ENCODE measurements at places on chromosomes 16 and 17.
A peak's percentile ranks its signal among the peaks of the same experiment; 100 is the strongest.

GRCh38 chr17:71482625-71483024 lies 638.2 kb upstream of the SOX9 start:
- no peak for DNase-seq

DNA sequence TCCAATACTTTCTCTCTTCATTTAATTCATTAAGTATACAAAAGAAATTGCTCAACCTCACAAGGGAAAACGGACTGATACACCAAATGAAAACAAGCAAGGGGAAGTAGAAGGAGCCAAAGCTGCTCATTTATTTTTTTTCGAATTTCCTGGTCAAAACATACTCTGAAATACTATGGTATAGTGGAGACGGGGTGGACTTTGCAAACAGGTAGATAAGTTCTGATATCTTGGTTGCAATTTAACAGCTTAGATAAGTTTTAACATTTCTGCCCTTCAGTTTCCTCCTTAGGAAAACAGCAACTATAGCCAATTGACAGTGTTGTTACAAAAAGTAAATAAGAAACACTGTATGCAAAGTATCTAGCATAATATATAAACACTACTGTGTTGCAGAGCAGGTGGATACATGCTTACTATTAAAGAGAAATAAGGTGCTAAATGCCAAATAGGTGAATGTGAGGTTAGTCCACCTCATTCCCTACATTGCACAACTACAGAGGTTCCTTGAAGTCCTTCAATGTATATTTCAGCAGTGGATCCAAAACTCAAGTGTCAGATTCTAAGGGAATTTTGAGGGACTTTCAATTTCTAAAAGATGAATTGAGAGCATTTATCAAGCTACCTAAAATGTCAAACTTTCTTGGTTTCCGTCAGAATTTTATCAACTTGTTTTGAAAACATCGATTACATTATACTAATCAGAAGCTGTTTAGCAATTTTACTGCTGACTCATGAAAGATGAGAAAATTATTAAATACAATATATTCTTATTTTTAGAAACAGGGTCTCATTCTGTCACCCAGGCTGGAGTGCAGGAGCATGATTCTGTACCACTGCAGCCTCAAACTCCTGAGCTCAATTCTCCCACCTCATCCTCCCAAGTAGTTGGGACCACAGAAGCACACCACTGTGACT lies 11.0 kb downstream of the CCDC47 start:
- no peak for DNase-seq

DNA sequence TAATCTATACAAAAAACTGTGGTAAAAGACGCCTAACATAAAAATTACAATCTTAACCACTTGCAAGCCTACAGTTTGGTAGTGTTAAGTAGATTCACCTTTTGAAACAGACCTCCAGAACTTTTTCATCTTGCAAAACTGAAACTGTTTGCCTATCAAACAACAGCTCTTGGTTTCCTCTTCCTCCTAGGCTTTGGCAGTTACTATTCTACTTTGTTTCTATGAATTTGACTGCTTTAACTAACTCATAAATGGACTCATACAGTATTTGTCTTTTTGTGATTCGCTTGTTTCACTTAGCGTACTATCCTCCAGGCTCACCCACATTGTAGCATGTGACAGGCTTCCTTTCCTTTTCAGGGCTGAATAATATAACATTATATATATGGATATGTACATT lies 97.0 kb downstream of the PRKCA start:
- DNase-seq: no peak

GRCh38 chr17:33241390-33241789 lies 51.7 kb downstream of the ASIC2 start:
- peak; percentile 18 for DNase-seq

- DNase-seq: no peak
Observed at GRCh38 chr16:50588276-50588675, 40.1 kb downstream of the NKD1 start.

GRCh38 chr16:48113471-48113870 lies 42.3 kb downstream of the ABCC12 start:
- DNase-seq: no peak

DNA sequence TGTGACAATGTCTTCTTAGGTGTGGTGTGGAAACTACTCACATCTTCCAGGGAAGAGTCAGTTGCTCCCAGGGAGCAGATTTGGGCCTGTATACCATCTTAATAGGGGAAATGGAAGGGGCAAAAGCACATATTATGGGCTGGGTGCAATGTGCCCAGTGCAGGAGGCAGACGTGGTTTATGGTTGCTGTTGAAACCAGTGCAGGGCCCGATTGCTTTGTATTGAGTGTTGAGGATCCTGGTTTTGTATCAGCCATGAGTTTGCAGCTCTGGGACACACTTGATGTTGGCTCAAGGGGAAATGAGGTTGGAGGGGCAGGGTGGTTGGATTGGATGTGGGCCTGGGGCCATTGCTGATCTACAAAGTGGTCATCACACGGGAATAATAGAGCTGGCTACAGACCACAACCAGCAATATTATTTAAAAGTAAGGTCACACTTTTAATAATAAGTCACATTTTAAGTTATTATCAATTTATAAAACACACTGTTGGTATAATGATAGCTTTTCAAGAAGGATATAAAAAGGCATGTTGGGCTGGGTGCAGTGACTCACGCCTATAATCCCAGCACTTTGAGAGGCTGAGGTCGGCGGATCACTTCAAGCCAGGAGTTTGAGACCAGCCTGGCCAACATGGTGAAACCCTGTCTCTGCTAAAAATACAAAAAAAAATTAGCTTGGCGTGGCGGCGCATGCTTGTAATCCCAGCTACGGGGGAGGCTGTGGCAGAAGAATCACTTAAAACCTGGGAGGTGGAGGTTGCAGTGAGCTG lies 302.4 kb downstream of the SEC14L1 start:
- peak; percentile 58 for DNase-seq

DNA sequence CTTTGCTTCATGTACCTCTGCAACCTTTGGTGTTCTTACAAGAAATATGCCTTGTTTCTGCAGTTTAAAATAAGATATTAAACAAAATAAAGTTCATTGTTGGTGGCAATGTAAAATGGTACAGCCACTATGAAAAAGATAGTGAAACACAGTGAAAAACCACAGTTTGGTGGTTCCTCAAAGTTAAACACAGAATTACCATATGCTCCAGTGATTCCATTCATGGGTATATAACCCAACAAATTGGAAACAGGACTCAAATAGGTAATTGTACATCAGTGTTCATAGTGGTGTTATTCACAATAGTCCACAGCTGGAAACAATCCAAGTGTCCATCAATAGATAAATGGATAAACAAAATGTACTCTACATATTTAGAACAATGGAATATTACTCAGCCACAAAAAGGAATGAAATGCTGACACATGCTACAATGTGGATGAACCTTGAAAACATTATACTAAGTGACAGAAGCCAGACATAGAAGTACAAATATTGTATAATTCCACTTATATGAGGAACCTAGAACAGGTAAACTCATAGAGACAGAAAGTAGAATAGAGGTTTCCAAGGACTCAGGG lies 49.2 kb downstream of the CUEDC1 start:
- no peak for DNase-seq

DNA sequence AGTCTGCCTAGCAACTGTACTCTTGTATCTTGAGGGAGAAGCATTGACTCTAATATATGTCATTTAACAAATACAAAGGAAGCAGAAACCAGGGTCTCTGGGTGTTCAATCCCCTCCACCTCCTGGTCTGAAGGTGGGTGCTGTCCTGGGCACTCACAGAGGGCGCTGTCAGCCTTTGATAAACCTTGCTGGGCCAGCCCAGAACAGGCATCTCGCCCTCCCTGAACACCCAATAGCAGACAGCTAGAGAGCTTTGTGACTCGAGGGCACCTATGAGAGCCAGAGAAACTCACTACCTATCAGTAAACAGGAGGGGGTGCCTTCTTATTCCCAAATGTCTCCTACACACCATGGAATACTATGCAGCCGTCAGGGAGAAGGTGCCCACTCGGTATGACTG lies 6.4 kb upstream of the PIPOX start:
- DNase-seq: no peak

- peak; percentile 81 for DNase-seq
Observed at GRCh38 chr17:68697850-68698361, 96.7 kb upstream of the FAM20A start.

- no peak for DNase-seq
Observed at GRCh38 chr17:63314761-63315160, 131.3 kb downstream of the CYB561 start.

DNA sequence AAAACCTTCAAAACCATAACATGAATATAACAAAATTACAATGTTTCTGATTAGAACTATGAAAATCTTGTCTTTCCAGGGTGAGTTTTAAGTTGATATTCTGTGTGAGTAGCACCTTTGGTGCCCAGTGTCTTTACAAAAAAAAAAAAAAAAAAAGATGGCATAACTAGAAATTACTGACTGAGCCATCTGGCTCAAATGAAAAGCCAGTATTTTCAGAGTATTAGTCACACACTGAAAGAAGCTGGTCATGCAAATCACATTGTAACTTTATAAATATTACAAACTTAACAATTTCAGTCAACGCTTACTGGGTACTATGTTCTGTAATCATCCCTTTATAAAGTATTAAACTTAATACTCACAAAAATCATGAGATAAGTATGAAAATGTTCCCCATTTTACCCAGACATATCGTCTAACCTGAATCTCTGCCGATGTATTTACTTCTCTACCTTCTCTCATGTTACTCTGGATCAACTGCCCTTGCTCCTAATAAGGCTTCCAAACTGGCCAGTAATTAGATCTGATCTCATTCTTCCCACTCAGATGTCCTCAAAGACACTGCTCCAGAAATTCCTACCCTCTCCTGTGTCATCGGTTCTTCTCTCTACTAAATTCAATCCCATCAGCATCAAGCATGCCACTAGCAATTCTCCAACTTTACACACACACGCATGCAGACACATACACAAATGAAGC lies 25.4 kb downstream of the UBE2G1 start:
- peak; percentile 78 for DNase-seq

DNA sequence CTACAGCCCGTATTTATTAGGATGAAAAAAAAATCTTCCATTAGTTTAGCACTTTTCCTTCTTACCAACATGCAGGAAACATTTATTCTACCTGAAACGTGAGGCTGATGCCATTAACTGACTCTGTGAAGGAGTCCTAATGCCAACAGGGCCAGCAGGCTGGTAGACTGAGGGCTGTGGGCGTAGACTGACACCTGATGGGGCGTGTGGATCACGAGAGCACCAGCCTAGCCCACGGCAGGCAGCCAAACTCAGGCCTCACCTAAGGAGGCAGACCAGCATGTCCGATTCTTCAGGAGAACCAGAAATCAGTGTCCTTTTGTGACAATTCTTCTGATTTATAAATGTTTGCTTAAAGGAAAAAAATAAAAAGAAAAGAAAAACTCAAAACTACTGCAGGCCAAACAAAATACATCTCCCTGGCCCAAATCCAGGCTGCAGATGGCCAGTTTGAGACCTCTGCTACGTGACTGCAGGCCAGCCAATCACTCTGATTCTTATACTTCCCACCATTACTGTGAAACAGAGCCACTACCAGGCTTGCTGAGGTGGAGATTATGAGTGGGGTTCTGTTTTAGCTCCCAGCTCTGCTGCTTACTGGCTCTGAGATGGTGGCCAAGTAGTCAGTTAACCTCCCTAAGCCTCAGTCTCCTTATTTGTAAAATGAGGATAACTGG lies 66.5 kb downstream of the GNAO1 start:
- DNase-seq: no peak

- DNase-seq: peak; percentile 78
Observed at GRCh38 chr16:88533381-88533917, 36.8 kb upstream of the ZC3H18 start.

- DNase-seq: peak; percentile 96
Observed at GRCh38 chr16:25109643-25110042, 1.9 kb upstream of the LCMT1 start.

DNA sequence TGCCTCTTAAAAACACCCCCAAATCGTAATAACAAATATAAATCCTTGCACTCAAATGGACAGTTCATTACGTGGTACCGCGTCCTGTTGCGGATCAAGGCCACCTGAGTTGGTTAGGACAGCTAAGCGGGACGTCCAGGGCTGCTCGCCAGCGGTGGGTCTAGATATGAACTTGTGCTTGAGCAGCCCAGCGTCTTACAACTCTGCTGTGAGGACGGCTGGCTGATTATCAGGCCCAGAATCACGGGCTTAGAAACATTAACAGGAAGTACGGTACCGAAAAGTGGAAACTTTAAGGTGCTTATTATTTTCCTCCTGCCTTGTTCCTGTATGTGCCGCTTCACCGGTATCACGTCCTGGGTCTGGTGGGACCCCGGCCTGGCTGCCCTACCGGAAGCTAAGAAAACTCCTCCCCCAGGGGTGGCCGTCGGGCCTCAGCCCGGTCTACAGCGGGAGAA lies 832 bp upstream of the SRRM2 start:
- no peak for DNase-seq

DNA sequence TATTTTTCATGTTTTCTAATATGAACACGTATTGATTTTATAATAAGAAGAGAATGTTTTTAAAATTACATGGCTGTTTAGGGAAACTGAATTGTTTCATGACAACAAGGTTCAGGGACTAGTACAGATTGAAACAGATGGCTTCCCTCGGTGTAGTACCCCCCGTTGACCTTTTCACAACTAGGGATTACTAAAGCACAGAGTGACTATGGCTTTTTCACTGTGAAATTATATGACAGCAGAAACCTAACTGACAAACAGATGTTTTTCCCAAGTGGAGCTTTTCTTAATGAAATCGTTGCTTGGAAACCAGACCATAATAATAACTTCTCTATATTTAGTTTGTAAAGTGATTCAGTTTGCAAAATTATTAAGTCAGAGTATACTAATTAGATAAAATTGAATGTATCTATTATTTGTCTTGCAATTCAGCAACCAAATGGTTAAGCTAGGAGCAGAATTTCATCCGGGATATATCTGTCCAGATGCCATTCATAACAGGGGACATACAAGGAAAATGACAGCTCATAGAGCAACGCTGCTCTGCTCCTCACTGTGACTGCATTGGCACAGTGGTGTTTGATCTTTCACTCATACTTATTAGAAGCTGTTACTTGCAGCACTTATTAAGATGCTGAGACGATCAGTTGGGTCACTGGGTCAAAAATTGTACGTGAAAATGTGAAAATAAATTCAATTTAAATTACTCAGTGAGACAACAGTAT lies 111.7 kb downstream of the TANGO6 start:
- no peak for DNase-seq

- DNase-seq: no peak
Observed at GRCh38 chr17:1555651-1556471, 6.7 kb downstream of the PITPNA start.
